Adipocyte (in vitro differentiated cells): ENCODE measurements at places on chromosomes 12 and 14.

GRCh38 chr14:23483236-23483854 is 13.8 kb downstream of the NGDN start:
- DNase-seq: no peak

GRCh38 chr12:40032433-40033241 is 73.2 kb downstream of the SLC2A13 start:
- no peak for DNase-seq

DNA sequence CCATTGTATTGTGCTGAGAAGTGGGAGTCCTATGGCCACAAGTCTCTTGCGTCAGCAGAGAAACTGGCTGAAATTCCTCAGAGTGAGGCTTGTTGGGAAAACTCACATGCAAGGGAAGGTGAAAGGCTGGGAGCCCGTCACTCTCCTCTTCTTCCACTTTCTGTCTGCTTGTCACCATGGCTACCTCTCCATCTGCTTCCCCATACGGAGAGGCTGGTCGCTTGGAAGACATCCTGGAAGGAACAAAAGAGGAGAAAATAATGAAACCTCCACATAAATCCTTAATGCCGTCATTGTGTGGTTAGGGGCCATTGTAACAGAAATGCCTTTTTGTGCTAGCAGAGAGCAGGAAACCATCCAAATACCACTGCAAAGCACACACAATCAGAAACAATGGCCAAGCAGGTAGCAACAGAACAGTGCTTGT is 53.7 kb downstream of the SOX5 start:
- DNase-seq: no peak

- DNase-seq: peak; percentile 7
Measured at GRCh38 chr12:16323010-16323409, 24.4 kb upstream of the MGST1 start.

DNA sequence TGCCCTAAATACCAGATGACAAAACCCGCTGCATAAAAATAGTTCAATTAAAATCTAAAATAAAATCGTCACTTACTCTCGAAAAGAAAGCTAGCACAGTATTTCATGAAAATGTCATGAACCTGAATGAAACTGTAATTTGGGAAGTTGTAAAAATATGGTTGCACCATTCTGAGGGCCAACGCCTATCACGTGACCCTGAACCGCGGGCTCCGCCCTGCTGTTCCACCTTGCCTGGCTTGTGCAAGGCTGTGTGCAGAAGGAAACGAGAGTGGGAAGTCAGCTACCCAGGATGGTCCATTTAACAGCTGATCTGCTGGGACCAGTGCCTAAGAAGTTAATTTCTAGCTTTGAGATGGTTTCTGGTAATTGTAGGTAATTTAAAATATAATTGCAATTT is 91.7 kb upstream of the BMP4 start:
- no peak for DNase-seq

DNA sequence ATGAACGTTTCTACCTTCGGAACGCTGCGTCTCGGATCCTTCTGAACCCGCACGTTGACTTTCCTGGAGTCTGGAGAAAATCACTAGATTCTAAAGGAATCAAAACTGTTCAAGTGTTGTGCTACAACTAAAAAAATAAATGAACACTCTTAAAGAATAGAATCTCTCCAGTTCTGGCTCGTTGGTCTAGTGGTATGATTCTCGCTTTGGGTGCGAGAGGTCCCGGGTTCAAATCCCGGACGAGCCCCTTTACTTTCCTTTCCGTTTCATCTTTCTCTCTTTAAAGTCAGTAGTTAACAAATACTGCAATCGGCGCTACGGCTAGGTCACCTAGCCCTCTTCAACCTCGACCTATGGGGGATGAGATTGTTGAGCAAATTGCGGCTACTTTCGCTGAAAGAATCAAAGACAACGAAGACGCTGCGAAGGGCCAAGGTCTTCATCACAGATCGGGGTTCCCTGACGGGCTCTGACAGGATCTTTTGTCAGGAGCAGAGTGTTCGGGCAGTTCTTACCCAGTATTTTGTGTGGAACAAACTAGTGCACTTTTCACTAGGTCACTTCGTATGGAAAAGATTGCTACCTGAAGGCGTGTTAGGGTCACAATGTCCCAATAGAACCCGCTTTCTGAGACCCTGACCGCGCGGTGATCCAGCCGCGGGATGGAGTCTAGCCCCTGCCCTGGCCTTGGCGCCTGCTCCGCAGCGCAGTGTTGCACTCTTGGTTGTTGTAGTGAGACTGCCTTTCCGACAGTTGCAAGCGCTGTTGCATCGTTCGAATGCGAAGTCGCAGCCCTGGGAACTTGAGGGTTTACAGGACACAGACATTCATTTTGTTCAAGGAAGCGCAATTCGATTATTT is 8.4 kb downstream of the OR6S1 start:
- DNase-seq: peak; percentile 83

- no peak for DNase-seq
Measured at GRCh38 chr12:52427083-52427482, 7.1 kb downstream of the KRT75 start.

GRCh38 chr12:46210873-46211439 is 57.9 kb downstream of the SLC38A1 start:
- DNase-seq: no peak

GRCh38 chr14:54348001-54348611 is 48.7 kb upstream of the CDKN3 start:
- DNase-seq: peak; percentile 85

- DNase-seq: no peak
Measured at GRCh38 chr14:38079886-38080285, 127.8 kb upstream of the SSTR1 start.

GRCh38 chr14:87995500-87996290 is 2.7 kb upstream of the GALC start:
- DNase-seq: no peak

DNA sequence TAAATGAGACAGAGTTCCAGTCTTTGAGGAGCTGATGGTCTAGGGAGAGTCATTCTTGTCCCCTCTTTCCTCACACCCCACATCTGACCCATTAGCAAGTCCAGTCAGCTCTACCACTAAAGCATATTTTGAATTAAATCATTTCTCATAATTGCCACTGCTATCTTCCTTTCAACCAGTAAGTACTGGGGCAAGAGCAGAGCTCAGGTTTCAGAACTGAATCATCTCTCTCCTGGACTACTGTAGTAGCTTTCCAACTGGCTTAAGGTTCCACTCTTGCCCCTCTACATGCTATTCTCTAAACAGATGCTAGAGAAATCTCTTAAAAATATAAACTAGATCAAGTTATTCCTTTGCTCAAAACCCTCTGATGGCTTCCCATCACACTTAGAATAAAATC is 218.3 kb downstream of the TTC6 start:
- no peak for DNase-seq

DNA sequence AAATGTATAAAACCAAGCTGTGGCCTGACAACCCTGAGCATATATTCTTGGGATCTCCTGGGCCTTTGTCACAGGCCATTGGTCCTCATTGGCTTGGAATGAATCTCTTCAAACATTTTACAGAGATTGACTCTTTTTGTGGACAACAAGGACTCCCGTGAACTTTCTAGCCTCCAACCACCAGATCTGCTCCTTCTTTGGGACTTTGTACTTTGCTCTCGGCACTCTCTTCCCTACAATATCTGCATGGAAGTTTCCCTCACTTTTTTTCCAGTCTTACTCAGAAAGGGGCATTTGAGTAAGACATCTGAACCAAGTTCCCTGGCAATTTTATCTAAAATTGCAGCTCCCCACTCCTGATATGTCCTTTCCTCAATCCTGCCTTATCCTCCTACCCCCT is 158.8 kb downstream of the PHLDA1 start:
- DNase-seq: no peak

DNA sequence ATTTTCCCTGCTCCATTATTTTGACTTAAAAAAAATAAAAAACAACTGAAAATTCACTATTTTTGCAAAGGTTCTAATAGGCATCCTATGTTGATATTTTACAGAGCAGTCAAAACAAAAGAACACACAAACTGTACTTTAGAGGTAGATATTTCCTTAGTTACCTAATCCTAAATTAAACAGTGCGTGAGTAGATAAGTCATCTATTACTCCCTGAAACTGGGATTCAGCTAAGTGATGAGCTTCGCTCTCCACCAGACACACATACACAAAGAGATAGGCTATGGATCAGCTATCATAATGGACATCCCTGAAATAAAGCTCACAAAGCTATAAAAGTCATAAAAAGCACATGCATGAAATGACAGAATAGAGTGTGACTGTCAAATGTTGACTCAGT is 398.7 kb downstream of the SOX5 start:
- no peak for DNase-seq

DNA sequence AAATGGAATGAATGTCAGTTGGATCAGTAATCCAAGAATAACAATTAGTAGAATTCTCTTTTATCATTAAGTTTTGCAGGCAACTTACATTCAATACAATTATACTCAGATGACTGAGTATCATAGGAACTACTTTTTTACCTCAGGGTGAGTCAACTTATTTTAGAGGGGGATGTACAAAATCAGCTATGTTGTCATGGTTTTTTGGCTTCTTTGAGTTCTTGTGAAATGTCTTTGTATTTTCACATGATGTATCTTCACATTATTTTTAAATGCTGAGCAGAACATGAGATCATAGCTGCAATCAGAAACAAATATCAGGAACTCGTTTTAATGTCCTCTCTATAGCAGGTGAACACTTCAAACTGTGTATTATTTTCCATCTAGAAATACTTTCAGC is 65.3 kb upstream of the PTPRR start:
- peak; percentile 84 for DNase-seq

- no peak for DNase-seq
Measured at GRCh38 chr12:105980533-105980932, 158.2 kb downstream of the NUAK1 start.

- peak; percentile 42 for DNase-seq
Measured at GRCh38 chr12:105522166-105522825, 191.8 kb downstream of the C12orf75 start.

DNA sequence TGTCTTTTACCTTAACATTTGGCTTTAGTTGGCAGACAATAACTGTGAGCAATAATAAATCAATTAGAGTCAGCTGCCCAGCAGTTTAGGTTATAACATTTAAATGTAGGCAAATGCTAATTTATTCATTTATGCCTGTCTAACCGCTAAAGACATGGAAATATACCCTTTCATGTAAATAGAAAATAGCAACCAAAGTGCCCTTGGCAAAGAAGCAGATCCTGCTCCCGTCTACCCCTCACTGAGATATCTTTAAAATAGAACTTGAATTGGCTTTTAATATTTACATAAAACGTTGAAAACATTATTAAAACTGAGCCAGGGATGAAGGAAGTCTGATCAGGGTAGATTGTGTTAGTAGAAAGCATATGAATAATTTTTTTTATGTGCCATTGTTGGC is 67.3 kb downstream of the ATP23 start:
- DNase-seq: no peak
